ENCODE measurements at places on chromosomes 1 and 21. TPM values are rescaled to one million over a fixed set of nuclear protein-coding genes. Genes with fewer than 3 reads are reported as not detected.
A peak's percentile ranks its signal among the peaks of the same experiment; 100 is the strongest.

GRCh38 chr21:43284700-43285099 is 115.9 kb downstream of the CRYAA start:
- no peaks in the 10 kb centered on the region for H3K27me3 ChIP-seq
- no peaks in the 10 kb centered on the region for H3K36me3 ChIP-seq
- no peak overlapping the region for H3K4me3 ChIP-seq
- H3K4me1 ChIP-seq = peaks cover 4% of the 10 kb centered on the region

GRCh38 chr1:66003690-66004089 is 211.0 kb downstream of the PDE4B start:
- no peaks in the 10 kb centered on the region for H3K36me3 ChIP-seq
- no peak overlapping the region for H3K27ac ChIP-seq
- no peak for DNase-seq
- peaks cover 13% of the 10 kb centered on the region for H3K27me3 ChIP-seq
- H3K4me1 ChIP-seq = no peaks in the 10 kb centered on the region

- DNase-seq = peak; percentile 59
- peaks cover 34% of the 10 kb centered on the region for H3K4me1 ChIP-seq
- peaks cover 3% of the 10 kb centered on the region for H3K36me3 ChIP-seq
- H3K27me3 ChIP-seq = peaks cover 3% of the 10 kb centered on the region
- no peak overlapping the region for H3K4me3 ChIP-seq
These were observed 351.3 kb upstream of the SGIP1 start for GRCh38 chr1:66182551-66183178.

GRCh38 chr1:171221665-171222591 is 26.4 kb upstream of the FMO1 start:
- H3K4me1 ChIP-seq = peaks cover 2% of the 10 kb centered on the region
- no peak overlapping the region for H3K4me3 ChIP-seq
- no peak overlapping the region for H3K27ac ChIP-seq
- peaks cover 3% of the 10 kb centered on the region for H3K27me3 ChIP-seq
- DNase-seq = no peak

- peaks cover 15% of the 10 kb centered on the region for H3K4me1 ChIP-seq
- H3K27ac ChIP-seq = no peak overlapping the region
- H3K36me3 ChIP-seq = peaks cover under 1% of the 10 kb centered on the region
These were observed 4.2 kb upstream of the C1orf159 start for GRCh38 chr1:1120096-1120495.

DNA sequence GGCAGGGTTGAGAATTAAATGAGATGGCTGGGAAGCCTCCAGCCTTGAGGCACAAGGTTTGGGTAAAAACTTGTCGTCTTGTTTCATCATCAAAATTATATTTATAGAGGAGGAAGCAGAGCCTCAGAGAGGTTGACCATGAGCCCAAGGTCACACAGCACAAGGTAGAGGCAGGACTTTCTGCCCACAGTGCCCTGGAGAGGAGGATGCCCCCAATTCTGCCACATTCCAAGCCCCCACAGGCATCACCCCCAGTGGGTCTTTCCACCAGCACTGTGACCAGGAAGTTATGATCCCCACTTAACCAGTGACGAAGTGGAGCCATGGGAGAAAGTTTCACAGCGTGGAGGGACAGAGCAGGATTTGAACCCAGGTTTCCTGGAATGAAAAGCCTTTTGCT is 400.0 kb downstream of the MATN1 start:
- no peak overlapping the region for H3K27ac ChIP-seq
- no peaks in the 10 kb centered on the region for H3K4me1 ChIP-seq
- no peak overlapping the region for H3K4me3 ChIP-seq
- H3K27me3 ChIP-seq = no peaks in the 10 kb centered on the region
- DNase-seq = peak; percentile 2
- no peaks in the 10 kb centered on the region for H3K36me3 ChIP-seq

DNA sequence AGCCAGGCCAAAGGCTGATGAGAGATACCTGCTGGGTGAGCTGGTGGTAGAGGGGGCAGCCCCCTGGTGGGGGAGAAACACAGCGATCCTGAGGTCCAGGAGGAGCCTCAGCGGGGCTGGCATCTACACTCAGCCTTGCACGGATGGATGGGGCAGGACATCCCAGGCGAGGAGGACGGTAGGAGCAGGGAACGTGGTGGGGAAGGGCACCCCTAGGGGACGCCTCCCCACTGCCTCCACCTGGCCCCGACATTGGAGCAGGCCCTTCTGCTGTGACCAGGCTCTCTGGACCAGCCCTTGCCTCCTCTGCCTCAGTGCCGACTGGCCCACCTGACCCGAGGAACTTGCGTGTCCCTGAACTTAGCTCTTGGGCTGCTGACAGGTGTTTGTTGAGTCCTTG is 6.4 kb upstream of the MMEL1 start:
- no peak overlapping the region for H3K4me3 ChIP-seq
- H3K36me3 ChIP-seq = peaks cover 2% of the 10 kb centered on the region
- no peak for DNase-seq

DNA sequence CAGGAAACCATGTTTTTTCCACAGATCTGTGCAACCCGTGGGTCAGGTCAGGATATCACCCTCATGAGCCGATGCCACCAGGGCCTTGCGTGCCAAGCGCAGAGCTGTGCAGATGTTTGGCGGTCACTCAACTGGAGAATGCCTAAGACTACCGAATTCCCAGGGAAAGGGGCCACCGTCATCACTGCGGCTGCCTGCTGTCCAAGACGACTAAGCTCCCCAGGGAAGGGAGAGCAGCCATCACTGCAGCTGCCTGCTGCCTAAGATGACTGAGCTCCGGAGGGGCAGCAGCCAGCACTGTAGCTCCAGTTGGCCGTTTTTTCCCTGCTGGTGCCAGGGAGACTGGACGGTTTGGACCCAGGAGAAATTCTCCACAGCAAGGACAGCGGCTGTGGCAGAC is 31.1 kb downstream of the AKT3 start:
- H3K4me1 ChIP-seq = no peaks in the 10 kb centered on the region
- no peak for DNase-seq
- H3K27me3 ChIP-seq = no peaks in the 10 kb centered on the region
- peaks cover 59% of the 10 kb centered on the region for H3K36me3 ChIP-seq

DNA sequence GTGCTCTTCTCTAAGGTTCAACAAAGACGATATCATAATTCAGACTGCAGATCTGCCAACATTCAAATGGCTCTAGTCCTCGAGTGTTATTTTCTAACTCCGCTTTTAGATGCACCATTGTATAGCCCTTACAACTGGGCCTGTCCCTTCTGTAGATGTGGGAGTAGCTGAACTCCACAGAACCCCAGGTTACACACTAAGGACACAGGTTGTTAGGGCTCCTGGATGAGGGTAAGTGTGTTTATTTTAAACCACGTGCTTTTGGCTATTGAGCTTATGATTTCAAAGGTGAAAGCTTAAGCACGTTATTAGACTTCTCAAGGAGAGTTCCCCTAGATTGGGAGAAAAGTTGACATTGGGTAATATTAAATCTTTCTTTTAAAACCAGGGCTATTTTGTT is 64.7 kb downstream of the MPZL1 start:
- H3K27me3 ChIP-seq = no peaks in the 10 kb centered on the region
- H3K4me1 ChIP-seq = peaks cover 2% of the 10 kb centered on the region
- H3K27ac ChIP-seq = no peak overlapping the region
- DNase-seq = no peak
- peaks cover 10% of the 10 kb centered on the region for H3K36me3 ChIP-seq

DNA sequence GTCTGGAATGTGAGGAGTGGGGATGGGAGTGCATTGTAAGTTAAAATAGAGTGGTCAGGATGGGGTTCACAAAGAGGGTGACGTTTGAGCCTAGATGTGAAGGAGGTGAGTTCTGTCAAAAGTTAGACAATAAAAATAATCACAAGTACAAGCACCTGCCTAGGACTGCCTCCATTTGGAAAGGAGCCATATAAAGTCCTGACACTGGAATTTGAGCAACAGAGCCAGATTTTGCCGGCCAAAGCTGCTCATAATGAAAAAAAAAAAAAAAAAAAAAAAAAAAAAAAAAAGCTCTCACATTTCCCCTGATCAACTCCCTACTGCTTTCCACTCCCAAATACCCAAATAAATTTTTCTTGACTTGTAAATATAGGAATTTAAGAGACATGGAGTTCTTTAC is 4.1 kb downstream of the PALMD start:
- no peaks in the 10 kb centered on the region for H3K4me1 ChIP-seq
- no peak for DNase-seq
- H3K36me3 ChIP-seq = no peaks in the 10 kb centered on the region
- H3K27ac ChIP-seq = no peak overlapping the region
- H3K4me3 ChIP-seq = no peak overlapping the region

- H3K27ac ChIP-seq = no peak overlapping the region
- no peak overlapping the region for H3K4me3 ChIP-seq
- peaks cover 88% of the 10 kb centered on the region for H3K36me3 ChIP-seq
- DNase-seq = no peak
- H3K27me3 ChIP-seq = no peaks in the 10 kb centered on the region
- H3K4me1 ChIP-seq = peaks cover 11% of the 10 kb centered on the region
These were observed 9.6 kb downstream of the CTPS1 start for GRCh38 chr1:40989066-40989465.

- H3K4me1 ChIP-seq = no peaks in the 10 kb centered on the region
- no peak overlapping the region for H3K27ac ChIP-seq
- no peak for DNase-seq
These were observed 148.3 kb downstream of the PEX14 start for GRCh38 chr1:10622910-10623685.

GRCh38 chr1:186626356-186626932 is 53.8 kb downstream of the PTGS2 start:
- DNase-seq = no peak
- peaks cover 16% of the 10 kb centered on the region for H3K27me3 ChIP-seq
- no peak overlapping the region for H3K4me3 ChIP-seq
- H3K4me1 ChIP-seq = peaks cover under 1% of the 10 kb centered on the region

DNA sequence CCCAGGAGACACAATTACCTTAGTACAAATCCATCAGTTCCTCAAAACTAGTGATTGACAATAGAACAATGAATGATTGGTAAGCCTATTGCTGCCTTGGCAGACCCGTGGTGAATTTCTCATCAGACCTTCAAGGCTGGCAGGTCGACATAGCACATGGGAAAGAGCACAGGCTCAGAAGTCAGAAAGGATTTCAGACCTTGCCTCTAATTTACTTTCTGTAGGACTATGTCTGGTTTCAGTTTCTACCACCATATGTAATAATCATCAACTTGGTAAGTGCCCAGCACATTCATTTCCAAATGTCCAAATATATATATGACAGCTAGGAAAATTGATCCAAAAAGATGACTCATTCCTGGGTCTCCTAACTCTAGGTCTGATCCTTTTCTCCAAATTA is 62.5 kb upstream of the GRHL3 start:
- H3K4me3 ChIP-seq = no peak overlapping the region
- peaks cover 17% of the 10 kb centered on the region for H3K27me3 ChIP-seq
- H3K36me3 ChIP-seq = no peaks in the 10 kb centered on the region
- H3K4me1 ChIP-seq = peaks cover 7% of the 10 kb centered on the region
- DNase-seq = no peak

GRCh38 chr21:14959343-14959742 is 105.5 kb downstream of the NRIP1 start:
- H3K36me3 ChIP-seq = no peaks in the 10 kb centered on the region
- H3K4me3 ChIP-seq = no peak overlapping the region
- no peak for DNase-seq

GRCh38 chr1:15836772-15837669 is 10.5 kb upstream of the SPEN start:
- peak; percentile 67 for DNase-seq
- H3K27me3 ChIP-seq = no peaks in the 10 kb centered on the region
- peak overlapping the region; percentile 94 for H3K27ac ChIP-seq
- peak overlapping the region; percentile 86 for H3K4me3 ChIP-seq
- peaks cover 7% of the 10 kb centered on the region for H3K36me3 ChIP-seq
- H3K4me1 ChIP-seq = peaks cover 25% of the 10 kb centered on the region

DNA sequence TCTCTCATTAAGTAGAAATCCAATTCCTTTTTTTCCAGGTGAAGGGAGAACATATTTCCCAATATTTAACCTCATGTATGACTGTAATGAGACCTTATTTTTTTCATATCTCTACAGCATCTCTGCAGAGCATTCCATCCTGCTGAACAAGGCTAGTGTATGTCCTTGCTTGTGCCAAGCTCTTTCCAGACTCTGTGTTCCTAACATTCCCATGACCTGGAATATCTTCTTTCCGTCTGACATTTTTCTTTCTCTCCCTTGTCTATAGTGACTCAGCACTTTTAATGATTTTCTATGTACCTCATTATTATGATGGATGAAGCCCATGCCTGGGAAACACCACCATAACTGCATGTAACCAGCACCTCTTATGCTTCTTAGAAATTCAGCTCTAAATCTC is 278.3 kb upstream of the NRIP1 start:
- H3K36me3 ChIP-seq = no peaks in the 10 kb centered on the region
- H3K27me3 ChIP-seq = peaks cover 1% of the 10 kb centered on the region
- DNase-seq = no peak
- H3K4me1 ChIP-seq = no peaks in the 10 kb centered on the region
- H3K27ac ChIP-seq = no peak overlapping the region

DNA sequence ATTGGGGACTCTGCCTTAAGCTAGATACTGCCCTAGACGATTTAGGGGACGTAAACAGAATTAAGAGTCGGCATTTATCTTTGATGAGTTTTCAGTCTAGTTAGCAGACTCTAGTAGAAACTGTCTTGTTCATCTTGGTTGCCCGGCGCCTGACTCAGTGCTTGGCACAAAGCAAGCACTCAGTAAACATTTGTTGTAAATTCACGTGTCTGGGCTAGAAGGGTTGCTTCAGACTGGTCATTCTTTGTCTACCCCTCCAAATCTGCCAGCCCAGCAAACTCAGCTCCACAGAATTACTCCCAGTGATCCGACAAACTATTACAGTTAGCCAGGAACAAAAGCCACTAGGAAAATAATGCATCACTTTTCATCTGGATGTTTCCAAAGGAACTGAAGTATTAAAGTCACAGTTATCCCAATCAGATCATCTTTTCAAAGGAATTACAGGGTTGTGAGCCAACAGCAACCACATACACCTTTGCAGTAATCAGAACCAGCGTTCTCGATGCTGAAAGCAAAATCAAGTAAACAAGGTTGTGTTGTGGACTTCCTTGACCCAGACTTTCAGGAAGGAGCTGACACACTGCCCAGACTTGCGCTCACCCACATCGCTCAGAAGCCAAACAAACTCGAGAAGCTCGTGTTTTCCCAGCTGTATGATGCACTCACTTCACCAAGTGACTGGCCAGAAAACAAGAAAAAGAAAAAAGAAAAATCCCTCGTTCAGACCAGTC is 66.5 kb upstream of the GADD45A start:
- no peak overlapping the region for H3K4me3 ChIP-seq
- no peak overlapping the region for H3K27ac ChIP-seq
- H3K27me3 ChIP-seq = peaks cover 25% of the 10 kb centered on the region
- no peak for DNase-seq
- H3K4me1 ChIP-seq = no peaks in the 10 kb centered on the region

DNA sequence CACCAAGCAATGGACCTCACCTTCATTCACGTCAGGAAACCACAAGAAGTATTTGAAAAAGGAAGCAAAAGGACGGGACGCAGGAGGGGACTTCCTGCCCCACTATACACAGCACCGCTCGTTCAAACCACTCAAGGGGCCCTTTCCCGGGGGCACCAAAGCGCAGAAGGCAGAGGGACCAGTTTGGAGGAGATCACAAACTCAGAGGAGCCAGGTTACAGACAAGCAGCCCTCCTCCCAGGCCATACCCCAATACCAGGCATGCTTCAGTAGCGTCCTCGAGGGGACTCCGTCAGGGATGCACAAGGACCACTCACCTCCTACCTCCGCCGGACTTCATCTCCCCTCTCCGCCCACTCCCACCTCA is 685 bp downstream of the CRTC2 start:
- peak overlapping the region; percentile 96 for H3K4me3 ChIP-seq
- peaks cover 61% of the 10 kb centered on the region for H3K4me1 ChIP-seq
- H3K27me3 ChIP-seq = no peaks in the 10 kb centered on the region
- DNase-seq = peak; percentile 55

AIM2 gene
- total RNA-seq = 28.1 TPM

SLC9C2 gene
- total RNA-seq = not detected

DMRTA2 gene
- total RNA-seq = not detected

TSPAN1 gene
- not detected for total RNA-seq

RNF220 gene
- total RNA-seq = 70.7 TPM

OR2C3 gene
- total RNA-seq = not detected

ANKRD45 gene
- total RNA-seq = not detected

TMEM201 gene
- 13.4 TPM for total RNA-seq

All from activated CD4-positive, alpha-beta memory T cell treated with anti-CD3 and anti-CD28 coated beads, Interleukin-2, amount 10 ng/mL, durations not matched to agents 7 days and 5 days (primary cell).